NCI-H187 treated with DMSO at 0.1 percent for 48 hours (cell line): ENCODE measurements at places on chromosomes 3 and 15.

DNA sequence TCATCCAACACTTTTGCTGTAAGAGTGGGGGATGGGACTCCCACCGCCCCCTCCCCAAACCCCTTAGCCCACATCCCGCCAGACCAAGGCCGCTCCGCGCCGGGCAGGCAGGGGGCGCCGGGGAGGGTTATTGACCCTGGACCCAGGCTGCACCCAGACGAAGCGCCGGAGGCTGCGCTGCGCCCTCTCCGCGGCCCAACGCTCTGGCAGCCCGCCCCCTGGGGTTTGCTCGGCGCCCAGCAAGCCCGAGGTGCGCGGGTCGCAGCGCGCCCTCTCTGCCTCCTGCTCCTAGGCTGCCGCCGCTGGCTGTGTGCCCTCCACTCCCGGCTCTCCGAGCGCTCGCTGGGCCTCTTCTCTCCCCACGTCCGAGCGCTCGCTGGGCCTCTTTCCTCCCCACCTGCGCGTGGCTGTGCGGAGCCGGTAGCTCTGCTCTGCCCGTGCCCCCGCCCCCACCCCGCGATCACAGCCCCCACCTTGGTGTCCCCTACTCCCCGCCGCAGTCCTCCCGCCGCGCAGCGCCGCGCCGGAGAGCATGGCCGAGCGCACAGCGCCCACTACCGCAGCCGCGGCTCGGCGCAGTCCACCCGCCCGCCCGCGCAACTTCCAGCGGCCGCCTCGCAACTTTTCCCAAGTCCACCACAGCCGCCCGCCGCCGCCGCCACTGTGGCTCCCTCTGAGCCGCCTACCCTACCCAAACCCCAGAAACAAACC is 1.2 kb downstream of the MECOM start:
- DNase-seq = no peak

DNA sequence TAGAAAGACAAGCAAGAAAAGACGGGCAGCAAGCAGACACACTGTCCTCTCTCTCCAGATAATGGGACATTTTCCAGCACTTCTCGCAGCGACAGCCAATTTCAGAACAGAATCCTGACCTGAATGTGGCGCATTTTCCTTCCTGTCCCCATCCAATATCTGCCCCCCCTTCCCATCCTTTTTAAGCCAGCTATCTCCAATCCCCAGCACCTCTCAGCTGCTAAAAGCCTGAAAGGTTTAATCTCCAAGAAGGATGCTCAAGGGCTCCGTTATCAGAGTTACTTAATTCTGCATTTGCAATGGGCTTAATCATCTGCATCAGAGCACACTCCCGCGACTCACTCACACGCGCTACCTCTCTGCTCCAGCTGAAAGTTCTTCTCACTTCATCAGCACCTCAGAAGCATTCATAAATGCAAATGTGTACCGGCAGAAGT is 50.5 kb downstream of the SRGAP3 start:
- DNase-seq = no peak

DNA sequence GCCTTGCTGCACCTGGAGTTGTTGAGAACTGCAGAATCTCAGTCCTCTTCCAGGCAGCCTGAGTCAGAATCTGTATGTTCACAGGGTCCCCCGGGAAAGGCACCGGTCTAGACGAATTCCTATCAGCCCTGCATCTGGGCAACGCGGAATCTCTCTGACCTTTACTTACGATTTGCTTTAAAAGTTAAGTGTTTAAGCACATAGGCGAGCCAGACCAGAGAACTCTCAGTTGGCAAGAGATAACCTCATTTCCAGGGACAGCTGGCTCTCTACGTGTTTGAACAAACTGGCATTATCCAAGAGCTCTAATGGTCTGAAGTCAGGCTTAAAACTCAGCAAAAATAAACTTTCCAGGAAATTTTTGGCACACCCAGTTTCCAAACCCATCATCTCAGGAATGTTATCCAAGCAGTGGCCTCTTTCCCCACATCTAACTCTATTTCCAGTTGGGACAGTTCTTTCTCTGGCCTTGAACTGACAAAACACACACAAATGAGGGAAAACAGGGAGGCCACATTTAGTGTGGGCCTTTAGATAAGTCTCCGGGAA is 53.4 kb downstream of the HES1 start:
- DNase-seq = no peak

- no peak for DNase-seq
Observed at GRCh38 chr15:77548589-77549557, 83.8 kb downstream of the LINGO1 start.

DNA sequence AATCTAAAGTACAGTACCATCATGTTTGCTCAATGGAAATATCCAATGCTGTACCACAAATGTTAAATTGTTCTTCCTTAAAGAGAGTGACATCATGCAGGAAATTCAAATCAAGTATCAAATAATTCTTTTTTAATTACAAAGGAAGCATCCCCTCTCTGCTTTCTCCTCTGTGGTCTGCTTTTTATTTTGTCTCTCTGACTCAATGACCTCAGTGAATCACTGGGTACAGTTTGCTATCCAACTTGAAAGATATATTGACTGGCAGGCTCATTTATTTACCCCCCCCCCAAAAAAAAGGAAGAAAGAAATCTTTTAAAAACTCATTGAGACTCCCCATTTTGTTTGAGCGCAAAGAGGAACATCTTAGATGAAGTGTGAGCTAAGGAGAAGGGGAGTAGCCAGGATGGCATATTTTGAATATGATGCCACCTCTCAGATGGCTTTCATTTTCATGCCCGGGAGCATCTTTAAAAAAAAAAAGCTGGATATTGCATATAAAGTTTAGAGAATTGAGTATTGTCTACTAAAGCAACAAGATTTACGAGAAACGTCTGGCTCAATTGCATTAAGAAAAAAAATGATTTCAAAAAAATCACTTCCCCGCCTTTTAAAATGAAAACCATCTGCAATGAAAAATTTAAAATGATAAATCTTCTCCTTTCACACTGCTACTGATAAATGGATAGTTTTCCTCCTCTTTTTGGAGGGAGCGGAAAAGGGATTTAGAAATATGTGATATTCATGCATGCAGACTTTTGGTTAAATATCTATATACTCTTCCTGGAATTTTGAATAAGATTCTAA is 307.1 kb upstream of the DPH6 start:
- no peak for DNase-seq

- no peak for DNase-seq
Observed at GRCh38 chr3:49639551-49639950, 34.6 kb upstream of the APEH start.

GRCh38 chr15:101322854-101323477 is 27.9 kb upstream of the SNRPA1 start:
- no peak for DNase-seq

- DNase-seq = no peak
Observed at GRCh38 chr15:95629503-95630168, 700.9 kb upstream of the NR2F2 start.

GRCh38 chr15:57060799-57061198 is 142.4 kb downstream of the TCF12 start:
- no peak for DNase-seq

DNA sequence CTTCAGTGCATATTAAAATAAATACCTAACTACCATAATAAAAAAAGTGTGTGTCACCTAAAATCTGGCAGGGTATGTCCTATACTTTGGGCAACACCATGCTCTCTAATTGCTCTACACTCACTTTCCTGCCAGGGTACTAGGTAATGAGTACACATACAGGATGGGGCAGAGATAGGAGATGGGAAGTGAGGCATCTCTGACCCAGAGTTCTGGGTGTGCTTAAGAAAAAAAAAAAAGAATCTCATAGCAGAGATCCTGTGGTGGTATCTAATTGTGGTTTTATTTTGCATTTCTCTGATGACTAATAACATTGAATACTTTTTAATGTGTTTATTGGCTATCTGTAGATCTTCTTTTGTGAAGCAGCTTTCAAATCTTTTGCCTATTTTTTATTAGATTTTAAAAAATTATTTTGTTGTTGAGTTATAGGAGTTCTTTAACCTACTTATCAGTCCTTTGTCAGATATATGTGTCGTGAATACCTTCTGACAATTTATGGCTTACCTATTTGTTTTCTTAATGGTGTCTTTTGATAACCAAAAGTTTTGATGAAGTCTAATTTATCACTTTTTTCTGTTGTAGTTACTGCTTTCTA is 48.0 kb downstream of the EEFSEC start:
- no peak for DNase-seq

- DNase-seq = no peak
Observed at GRCh38 chr15:98288091-98288590, 327.6 kb downstream of the ARRDC4 start.

DNA sequence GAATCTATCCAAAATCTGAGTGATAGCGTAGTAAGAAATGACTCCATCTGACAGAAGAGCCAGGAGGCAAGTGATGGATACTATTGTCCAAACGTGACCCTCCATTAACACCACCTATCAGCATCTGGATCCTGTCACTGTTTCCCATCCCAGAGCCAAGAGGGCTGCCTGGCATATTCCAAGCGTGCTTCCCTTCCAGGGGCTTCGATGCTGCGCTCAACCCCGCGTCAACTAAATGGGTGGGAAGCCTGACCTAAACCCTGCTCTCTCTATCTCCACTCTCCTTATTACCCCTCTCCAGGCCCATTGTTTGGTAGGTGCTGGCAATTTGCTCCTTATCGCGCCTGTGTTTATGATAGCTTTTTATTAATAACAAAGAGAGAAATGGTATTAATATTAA is 83.2 kb downstream of the NR2F2 start:
- DNase-seq = no peak

DNA sequence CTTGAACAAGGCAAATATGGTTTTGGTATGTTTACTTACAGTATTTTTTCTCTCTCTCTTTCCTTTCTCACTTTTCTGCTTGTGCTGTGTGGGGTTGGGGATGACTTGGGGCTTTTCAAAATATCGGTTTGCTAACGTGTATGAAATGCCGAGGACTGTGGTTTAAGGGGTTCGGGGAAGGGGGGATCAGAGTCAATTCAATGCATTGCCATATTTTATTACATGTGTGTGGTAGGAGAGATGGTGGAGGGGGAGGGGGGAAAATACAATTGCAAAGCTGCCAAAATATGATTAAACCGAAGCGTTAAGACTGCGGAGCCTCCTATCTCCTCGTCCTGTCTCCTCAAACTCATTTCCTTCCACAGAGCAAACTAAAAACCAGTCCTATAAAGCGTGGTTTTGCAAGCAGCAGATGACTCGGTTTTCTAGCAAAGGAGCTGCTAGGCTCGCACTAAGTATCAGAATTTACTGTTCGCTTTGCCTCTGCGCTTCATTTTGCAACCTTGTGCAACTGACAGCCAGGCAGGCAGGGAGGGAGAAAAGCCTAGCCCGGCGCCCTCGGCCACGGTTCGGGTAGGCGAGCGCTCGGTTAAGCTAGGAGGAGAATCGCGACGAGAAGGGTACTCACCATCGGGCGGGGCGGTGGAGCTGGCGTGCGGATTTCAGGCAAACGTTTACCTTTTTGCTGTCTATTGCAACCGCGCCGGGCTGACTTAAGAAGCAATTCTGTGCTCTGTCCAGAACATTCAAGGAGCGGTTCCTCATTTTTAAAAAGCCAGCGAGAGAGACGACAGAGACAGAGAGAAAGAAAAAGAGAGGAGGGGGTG is 4.0 kb upstream of the NR2F2 start:
- no peak for DNase-seq

DNA sequence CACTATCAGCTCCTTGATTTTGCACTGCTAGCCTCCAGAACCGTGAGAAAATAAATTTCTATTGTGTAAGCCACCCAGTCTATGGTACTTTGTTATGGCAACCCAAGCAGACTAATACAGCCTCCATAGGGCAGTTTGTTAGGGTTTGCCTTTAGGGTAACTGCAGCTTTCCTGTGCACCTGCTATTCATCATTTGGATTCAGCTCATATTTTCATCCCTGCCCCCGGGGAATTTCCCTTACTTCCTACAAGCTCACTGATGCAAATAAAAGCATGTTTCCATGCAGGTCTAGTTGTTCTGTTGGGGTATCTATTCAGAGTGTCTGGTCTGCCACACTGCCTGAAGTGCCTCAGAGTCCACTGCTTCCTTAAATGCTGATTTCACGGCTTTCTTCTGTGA is 48.6 kb upstream of the ATOSA start:
- DNase-seq = no peak

DNA sequence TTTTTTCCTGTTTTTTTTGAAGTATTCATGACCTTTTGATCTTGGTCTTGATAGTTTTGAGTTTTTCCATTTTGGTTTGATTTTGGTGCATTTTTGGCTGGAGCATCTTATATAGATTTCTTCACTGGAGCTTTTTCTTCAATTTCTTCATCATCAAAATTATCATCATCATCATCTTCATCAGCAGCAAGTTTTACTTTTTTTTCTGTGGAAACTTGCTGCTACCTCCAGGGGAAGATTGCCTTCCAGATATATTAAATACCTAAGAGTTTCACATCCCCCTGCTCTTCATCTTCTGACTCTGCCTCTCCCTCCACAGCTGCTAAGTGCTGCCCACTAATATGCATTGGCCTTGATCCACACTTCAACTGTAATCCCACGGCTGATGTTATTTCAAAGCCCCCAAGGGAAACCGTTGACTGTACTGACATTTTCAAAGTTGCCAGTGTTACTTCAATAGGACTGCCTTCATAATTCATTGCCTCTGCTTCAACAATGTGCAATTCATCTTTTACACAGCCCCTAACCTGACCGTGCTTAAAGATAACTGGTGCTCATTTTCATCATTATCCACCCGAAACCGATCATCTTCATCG is 151.7 kb downstream of the NR1D2 start:
- DNase-seq = no peak

GRCh38 chr3:7813365-7813764 is 688.3 kb upstream of the LMCD1 start:
- no peak for DNase-seq

DNA sequence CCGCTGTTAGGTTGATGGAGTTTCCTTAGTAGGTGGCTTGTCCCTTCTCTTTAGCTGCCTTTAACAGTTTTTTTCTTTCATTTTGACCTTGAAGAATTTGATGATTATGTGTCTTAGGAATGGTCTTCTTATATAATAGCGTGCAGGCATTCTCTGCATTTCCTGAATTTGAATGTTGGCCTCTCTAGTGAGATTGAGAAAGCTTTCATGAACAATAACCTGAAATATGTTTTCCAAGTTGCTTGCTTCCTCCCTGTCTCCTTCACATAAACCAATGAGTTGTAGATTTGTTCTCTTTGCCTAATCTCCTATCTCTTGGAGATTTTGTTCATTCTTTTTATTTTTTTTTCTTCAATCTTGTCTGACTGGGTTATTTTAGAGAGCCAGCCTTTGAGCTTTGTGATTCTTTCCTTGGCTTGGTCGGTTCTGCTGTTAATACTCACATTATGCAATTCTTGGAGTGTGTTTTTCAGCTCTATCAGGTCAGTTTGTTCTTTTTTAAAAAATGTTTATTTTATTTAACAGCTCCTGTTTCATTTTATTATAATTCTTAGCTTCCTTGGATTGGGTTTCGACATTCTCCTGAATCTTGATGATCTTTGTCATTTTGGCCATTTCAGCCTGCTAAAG is 627.9 kb downstream of the SI start:
- DNase-seq = no peak
